CD4-positive, CD25-positive, alpha-beta regulatory T cell (primary cell): ENCODE measurements at places on chromosomes 16 and 17. TPM values are rescaled to one million over a fixed set of nuclear protein-coding genes. Genes with fewer than 3 reads are reported as not detected.

Gene RASD1
- 0.72 TPM for total RNA-seq

Gene LHX1
- not detected for total RNA-seq

Gene RGS11
- total RNA-seq = not detected

Gene CASKIN1
- total RNA-seq = not detected

Gene PAFAH1B1
- total RNA-seq = 174 TPM

Gene BCAR1
- 0.44 TPM for total RNA-seq

Gene PIK3R6
- 1.1 TPM for total RNA-seq

Gene HASPIN
- total RNA-seq = 0.27 TPM

Gene SLC6A2
- not detected for total RNA-seq

DNA sequence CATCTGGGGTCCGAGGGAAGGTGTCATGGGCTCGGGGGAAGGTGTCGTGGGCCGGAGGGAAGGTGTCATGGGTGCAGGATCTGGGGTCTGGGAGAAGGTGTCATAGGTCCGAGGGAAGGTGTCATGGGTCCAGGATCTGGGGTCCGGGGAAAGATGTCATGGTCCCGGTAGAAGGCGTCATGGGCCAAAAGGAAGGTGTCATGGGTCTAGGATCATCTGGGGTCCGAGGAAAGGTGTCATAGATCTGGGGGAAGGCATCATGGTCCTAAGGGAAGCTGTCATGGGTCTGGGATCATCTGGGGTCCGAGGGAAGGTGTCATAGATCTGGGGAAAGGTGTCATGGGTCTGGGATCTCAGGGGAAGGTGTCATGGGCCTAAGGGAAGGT, 942 bp downstream of the RAB40C start:
- DNase-seq = no peak
- H3K36me3 ChIP-seq = no peaks in the 10 kb centered on the region
- peaks cover 33% of the 10 kb centered on the region for H3K4me1 ChIP-seq
- H3K27ac ChIP-seq = no peak overlapping the region

GRCh38 chr16:53821487-53821886, 117.5 kb downstream of the FTO start:
- DNase-seq = no peak
- no peak overlapping the region for H3K27ac ChIP-seq
- H3K4me1 ChIP-seq = peaks cover 10% of the 10 kb centered on the region
- no peaks in the 10 kb centered on the region for H3K27me3 ChIP-seq

DNA sequence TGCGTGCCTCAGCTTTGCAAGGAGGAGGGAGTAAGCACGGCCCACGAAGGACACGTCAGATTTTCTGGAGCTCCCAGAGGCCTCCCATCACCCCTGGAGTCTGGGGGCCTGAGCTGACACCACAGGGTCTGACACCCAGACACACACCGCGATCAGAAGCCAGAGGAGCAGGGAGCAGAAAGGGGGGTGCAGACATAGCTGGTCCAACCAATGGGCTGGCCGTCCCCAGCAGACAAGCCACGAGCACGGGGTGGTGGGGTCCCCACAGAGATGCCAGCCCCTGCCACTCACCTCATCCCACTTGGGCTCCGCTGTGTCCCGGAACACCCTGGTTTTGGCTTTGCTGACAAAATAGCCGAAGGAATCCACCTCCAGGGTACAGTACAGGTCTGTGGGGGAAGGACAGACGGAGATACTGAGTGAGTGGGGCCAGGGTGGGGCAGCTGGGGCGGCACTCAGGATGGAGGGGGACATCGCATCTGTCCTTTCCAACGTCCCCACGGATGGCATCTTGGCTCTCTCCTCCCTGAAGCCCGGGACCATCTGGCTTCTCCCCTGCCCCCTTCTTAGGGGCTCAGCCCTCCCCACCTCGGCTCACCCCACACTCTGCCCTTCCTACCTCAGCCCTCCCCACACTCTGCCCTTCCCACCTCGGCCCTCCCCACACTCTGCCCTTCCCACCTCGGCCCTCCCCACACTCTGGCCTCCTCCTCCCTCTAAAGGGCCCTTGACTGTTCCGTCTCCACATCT, 53.5 kb downstream of the TIMM22 start:
- H3K4me1 ChIP-seq = no peaks in the 10 kb centered on the region
- no peaks in the 10 kb centered on the region for H3K27me3 ChIP-seq
- H3K36me3 ChIP-seq = peaks cover 27% of the 10 kb centered on the region
- DNase-seq = no peak
- no peak overlapping the region for H3K27ac ChIP-seq
- H3K4me3 ChIP-seq = no peak overlapping the region

DNA sequence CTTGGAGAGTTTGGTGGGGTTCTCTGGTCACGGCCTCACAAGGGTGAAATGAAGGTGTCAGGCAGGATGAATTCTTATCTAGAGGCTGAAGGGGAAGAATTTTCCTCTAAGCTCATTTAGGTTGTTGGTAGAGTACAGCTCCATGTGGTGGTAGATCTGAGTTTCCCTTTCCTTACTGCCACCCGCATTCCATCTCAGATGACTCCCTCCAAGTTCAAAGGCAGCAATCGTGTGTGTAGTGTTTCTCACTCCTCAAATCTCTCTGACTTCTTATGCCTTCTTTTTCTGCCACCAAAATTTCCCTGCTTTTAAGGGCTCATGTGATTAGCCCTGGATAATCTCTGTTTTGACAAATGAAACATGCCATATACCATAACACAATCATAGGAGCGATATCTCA, 135.5 kb upstream of the MYOCD start:
- no peak overlapping the region for H3K27ac ChIP-seq
- no peaks in the 10 kb centered on the region for H3K4me1 ChIP-seq
- H3K27me3 ChIP-seq = no peaks in the 10 kb centered on the region
- H3K36me3 ChIP-seq = no peaks in the 10 kb centered on the region

- H3K4me3 ChIP-seq = no peak overlapping the region
- no peak overlapping the region for H3K27ac ChIP-seq
- no peaks in the 10 kb centered on the region for H3K27me3 ChIP-seq
- H3K4me1 ChIP-seq = no peaks in the 10 kb centered on the region
- H3K36me3 ChIP-seq = no peaks in the 10 kb centered on the region
These were observed 770.7 kb downstream of the CDH11 start for GRCh38 chr16:64351121-64351520.

DNA sequence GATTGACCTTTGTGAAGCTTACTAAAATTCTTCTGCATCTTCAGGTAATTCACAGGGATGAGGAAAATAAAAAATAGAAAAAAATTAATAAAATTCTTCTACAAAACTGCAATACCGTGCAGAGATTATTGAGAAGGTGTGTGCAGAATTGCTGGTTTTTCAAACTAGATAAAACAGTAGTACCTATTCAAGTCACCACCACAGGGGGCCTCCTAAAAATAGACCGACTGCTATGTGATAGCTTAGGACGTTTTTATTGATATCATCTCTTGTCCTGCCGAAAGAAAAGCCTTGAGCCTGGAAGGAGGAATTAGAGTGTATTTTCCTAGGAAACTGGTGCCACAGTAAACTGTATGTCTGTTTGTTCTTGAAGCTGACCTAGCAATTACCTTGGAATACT, 325.9 kb downstream of the ZFHX3 start:
- H3K36me3 ChIP-seq = no peaks in the 10 kb centered on the region
- H3K27me3 ChIP-seq = no peaks in the 10 kb centered on the region
- no peaks in the 10 kb centered on the region for H3K4me1 ChIP-seq
- no peak overlapping the region for H3K27ac ChIP-seq
- DNase-seq = no peak

DNA sequence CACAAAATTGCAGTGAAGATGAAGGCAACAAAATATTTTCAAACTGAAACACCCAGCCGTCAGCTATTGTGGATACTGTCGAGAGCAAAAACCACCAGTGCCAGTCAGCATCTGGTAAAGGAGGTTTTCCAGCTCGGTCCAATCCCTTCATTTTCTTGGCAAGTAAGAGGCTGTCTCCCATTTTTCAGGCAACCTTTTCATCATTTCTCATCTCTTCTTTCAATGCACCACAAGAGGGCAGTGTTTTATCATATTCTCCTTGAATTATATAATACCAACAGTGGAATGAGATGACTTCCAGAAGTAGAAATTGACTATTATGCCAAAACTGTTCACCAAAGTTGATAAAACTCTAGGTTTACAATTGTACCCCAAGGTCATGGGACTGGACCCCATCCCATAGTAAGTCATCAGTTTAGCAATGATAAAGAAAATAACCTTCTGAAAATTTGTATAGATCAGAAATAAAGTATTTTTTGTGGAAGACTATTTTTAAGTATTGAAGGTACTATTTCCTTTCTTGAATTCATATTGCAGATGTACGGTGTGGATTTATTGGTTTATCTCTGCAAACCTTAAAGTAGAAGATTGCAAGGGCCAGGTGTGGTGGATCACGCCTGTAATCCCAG, 16.8 kb downstream of the NQO1 start:
- H3K4me3 ChIP-seq = no peak overlapping the region
- no peaks in the 10 kb centered on the region for H3K27me3 ChIP-seq
- DNase-seq = peak; percentile 63
- H3K36me3 ChIP-seq = no peaks in the 10 kb centered on the region

DNA sequence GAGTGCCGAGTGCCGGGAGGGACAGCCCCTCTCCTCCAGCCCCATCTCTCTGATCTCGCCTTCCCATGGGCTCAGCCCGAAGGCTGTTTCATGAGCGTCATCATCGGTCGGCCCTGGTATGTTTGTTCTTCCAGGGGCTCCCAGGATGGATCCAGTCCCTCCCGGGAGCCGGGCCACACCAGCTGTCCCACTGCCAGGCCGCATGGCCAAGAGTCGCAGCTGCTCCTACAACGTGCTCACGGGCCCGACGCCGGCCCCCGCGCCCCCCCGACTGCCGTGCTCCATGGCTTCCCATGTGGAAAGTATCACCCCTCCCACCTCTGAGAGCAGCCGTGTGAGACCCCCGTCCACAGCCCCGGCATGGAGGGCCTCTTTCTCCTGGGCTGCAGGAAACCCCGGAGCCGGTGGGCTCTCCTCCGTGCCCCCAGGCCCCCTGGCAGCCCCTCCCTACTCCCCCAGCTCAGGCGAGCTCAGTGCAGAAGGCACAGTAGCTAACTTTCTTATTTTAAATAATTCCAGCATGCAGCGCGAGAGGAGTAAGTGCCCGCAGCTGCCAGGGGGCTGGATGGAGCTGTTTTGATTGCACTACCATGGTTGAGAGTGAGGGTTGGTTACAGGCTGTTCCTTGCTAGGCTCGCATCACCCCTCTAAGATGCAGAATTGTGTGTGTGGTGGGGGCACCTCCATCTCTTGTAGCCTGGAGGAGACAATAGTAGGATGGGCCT, 26.6 kb upstream of the GSE1 start:
- H3K27ac ChIP-seq = no peak overlapping the region
- no peaks in the 10 kb centered on the region for H3K27me3 ChIP-seq
- no peaks in the 10 kb centered on the region for H3K36me3 ChIP-seq
- DNase-seq = no peak
- H3K4me3 ChIP-seq = no peak overlapping the region

- no peak overlapping the region for H3K27ac ChIP-seq
- no peak overlapping the region for H3K4me3 ChIP-seq
- H3K36me3 ChIP-seq = no peaks in the 10 kb centered on the region
- H3K27me3 ChIP-seq = no peaks in the 10 kb centered on the region
- H3K4me1 ChIP-seq = no peaks in the 10 kb centered on the region
- no peak for DNase-seq
These were observed 23.4 kb downstream of the ACSM1 start for GRCh38 chr16:20673882-20674683.

DNA sequence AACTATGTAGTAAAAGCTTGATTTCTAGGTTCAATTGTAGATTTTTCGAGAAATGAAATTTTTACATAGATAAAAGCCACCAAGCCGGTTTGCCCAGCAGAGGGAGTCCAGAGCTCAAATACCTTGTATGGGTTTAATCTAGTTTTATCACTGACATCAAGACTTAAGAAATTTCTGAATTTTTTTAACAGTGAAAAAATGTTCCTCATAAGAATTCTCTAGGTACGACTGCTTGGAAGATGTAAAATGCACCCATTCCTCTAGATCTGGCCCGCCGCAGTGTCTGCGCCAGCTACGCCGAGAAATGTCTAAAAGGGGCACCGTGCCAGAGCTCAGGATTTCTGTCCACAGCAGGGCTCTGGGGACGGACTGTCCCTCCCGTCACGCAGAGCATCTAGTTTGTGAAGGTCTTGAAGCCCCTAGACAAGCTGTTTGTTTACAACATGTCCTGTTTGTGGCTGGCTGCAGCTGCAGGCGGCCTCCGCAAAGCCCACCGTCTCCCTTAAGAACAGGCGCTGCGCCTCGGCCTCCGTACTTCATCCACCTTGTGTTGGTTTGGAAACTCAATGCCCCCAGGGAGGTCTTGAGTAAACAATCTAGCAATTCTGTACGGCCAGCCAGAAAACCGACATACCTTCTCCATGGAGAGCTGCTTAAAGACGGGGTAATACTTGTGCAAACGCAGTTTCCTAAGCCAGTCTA, 24.8 kb downstream of the MAP1LC3B start:
- no peaks in the 10 kb centered on the region for H3K4me1 ChIP-seq
- H3K4me3 ChIP-seq = no peak overlapping the region
- peak; percentile 34 for DNase-seq
- no peaks in the 10 kb centered on the region for H3K27me3 ChIP-seq
- peaks cover 64% of the 10 kb centered on the region for H3K36me3 ChIP-seq

GRCh38 chr16:83762992-83763358, 44.8 kb upstream of the HSBP1 start:
- no peak overlapping the region for H3K27ac ChIP-seq
- no peaks in the 10 kb centered on the region for H3K27me3 ChIP-seq
- no peaks in the 10 kb centered on the region for H3K36me3 ChIP-seq
- DNase-seq = no peak

DNA sequence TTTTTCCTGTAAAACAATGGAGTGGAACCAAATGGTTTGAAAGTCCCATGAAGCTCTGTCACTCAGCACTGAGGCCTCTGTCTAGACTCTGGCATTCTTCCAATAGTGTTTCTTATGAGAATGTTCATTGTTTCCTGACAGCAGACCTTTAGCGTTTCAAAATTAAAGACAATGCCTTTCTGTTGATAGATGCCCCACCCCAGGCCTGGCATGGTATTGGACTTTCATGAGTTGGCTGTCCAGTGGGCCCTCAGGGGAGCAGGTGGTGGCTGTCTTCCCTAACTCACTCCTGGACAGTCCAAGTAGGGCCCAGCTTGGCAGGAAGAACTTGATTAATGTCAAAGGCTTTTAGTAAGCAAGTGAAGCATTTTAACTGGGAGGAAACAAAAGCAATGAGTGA, 186.5 kb upstream of the CCL2 start:
- H3K4me1 ChIP-seq = no peaks in the 10 kb centered on the region
- H3K27ac ChIP-seq = no peak overlapping the region
- no peak overlapping the region for H3K4me3 ChIP-seq
- DNase-seq = no peak

DNA sequence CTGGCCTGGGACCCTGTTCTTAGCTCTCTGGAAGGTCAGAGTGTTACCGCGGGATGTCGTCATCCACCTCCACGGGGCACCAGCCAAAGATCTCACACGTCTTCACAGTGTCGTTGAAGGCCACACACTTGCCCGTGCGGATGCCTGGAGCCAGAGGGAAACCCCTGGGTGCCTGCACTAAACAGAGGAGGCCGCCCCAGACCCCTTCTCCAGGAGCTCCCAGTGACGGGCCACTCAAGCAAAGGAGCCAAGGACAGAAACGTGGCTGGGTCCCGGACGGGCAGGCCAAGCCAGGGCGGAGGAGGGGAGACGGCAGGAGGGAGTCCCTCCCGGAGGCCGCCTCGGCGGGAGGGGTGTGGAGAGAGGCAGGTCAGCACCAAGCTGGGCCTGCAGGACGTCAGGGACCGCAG, 11.0 kb upstream of the CAMKK1 start:
- H3K27ac ChIP-seq = no peak overlapping the region
- no peaks in the 10 kb centered on the region for H3K36me3 ChIP-seq
- H3K4me3 ChIP-seq = no peak overlapping the region
- DNase-seq = no peak
- H3K4me1 ChIP-seq = no peaks in the 10 kb centered on the region

- H3K4me1 ChIP-seq = no peaks in the 10 kb centered on the region
- H3K27me3 ChIP-seq = no peaks in the 10 kb centered on the region
- DNase-seq = no peak
- H3K27ac ChIP-seq = no peak overlapping the region
These were observed 66.3 kb downstream of the LITAF start for GRCh38 chr16:11520442-11520841.
